ENCODE measurements at places on chromosomes 4 and X.
A peak's percentile ranks its signal among the peaks of the same experiment; 100 is the strongest.

GRCh38 chr4:102338405-102338804, 6.9 kb downstream of the SLC39A8 start:
- no peak for DNase-seq

GRCh38 chrX:74343343-74344279, 39.6 kb downstream of the ZCCHC13 start:
- DNase-seq: peak; percentile 47

DNA sequence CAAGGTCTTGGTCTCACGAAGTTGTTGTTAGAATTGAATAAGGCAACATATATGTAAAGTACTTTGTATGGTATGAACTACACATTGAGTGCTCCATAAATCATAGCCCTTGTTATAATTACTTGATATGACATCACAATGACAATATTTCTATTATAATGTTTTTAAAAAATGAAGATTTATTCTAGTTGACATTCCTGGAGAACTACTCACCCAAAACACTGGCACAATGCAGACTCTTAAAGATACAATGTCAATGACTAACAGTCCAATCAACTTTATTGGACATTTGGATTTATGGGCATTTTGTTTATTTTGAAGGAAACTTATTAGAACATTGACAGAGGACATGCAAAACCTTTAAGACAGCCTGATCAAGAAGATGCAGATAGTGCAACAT, 55.3 kb downstream of the ASB9 start:
- DNase-seq: no peak

DNA sequence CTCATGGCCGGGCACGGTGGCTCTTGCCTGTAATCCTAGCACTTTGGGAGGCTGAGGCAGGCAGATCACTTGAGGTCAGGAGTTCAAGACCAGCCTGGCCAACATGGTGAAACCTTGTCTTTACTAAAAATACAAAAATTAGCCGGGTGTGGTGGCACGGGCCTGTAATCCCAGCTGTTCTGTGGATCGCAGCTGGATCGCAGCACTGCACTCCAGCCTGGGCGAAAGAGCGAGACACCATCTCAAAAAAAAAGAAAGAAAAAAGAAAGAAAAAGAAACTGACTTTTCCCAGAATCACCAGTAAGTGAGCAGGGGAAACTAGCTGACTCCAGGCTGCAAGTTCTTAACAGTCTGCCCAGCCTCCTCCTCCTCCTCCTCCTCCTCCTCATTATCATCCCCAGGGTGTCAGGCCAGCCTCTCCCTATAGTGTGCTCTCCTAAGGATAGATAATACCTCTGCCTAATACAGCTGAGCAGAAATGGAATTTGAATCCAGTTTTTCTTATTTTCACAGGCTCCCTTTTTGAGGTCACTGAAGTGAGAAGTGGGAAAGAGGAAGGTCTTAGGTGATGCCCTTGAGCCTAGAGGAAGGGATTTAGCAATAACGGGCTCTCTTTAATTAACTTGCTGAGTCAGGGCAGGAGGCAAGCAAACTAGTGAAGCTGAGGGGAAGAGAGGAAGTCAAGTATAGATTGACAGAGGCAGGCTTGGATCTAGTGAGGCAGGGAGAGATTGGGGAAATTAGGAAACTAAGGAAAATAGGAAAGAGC, 11.8 kb upstream of the ELF2 start:
- DNase-seq: no peak

- no peak for DNase-seq
Observed at GRCh38 chrX:7145454-7145853, 2.1 kb upstream of the STS start.

DNA sequence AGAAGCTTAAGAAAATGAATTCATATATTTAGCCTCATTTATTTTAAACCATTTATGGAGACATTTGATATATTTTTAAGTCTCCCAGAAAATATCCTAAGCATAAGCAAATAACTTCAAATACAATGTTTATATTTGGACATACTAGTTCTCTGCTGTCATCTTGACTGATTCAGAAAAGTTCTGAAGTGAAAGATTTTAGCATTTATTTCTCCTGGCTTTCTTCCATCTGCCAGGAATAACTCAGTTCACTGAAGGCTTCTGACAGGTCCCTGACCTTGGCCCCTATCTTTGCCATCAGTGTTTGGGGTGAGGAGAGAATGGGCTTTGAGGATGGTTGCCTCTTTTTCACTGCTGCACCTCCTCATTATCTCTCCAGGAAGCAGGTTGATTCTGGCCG, 115.7 kb downstream of the SLIT2 start:
- DNase-seq: no peak

DNA sequence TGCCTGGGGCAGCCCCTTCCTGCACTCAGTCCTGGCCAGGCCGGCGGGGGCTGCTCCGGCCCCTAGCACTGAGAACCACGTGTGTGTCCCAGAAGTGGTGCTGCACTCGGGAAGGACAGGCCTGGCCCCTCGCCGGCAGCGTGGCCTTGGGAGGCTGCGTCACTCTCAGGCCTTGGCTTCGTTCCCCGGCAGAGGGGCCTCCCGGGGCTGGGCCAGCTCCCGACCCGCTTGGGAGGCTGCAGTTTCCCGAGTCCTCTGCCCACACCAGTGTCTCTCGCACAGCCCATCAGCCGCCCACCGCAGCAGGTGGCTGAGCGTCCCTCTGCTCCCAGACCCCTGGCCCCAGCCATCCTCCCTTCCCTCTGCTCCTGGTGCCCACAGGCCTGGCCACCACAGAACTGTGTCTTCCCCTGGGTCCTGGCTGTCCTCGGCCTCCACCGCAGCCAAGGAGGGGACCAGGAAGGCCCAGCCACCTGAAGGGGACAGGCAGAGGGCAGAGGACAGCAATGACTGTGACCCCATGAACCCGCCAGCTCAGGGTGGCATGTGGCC, 10.9 kb upstream of the CPLX1 start:
- DNase-seq: no peak

GRCh38 chr4:7929118-7929951, 10.3 kb downstream of the AFAP1 start:
- peak; percentile 38 for DNase-seq

DNA sequence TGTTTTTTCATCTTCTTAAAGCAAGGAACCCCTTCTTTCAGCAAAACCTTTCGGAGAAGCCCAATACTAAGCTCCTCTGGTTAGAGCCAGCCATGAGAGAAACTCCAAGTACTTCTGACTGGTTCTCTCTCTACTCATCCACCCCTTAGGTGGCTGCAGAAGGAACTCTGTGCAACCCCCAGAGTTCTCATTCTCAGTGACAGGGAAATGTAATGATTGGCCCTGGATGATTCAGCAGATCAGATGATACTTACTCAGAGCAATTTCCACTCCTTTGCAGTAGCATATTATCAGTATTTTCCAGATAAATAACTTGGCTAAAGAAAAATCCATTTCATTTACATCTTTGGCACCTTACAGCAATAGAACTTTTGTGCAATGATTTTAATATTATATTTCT, 3.2 kb downstream of the SPP1 start:
- no peak for DNase-seq

Measured in GM13977 (cell line).